ENCODE measurements at places on chromosomes 7 and 10.

- DNase-seq = no peak
Measured at GRCh38 chr7:151226560-151226874, 488 bp downstream of the ABCF2 start.

GRCh38 chr7:47180516-47180826 lies 401.4 kb downstream of the TNS3 start:
- DNase-seq = no peak

DNA sequence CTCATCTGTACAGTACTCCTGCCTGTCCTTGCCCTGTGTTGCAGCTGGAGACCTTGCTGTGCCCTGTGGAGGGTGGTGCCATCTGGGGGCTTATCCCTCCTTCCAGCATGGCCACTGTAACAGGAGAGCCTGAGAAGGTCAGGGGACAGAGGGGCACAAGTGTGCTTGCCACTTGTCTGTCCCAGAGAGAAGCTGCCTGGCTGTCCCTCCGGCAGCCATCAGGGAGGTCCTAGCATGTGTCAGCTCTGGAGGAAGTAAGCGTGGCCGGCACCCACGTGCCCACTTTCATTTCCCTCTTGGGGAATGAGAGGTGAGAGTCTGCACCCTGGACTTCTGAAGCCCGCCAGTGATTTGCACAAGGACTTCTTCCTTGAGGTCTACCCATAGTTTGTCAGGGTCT lies 97.0 kb upstream of the PPIF start:
- DNase-seq = no peak

DNA sequence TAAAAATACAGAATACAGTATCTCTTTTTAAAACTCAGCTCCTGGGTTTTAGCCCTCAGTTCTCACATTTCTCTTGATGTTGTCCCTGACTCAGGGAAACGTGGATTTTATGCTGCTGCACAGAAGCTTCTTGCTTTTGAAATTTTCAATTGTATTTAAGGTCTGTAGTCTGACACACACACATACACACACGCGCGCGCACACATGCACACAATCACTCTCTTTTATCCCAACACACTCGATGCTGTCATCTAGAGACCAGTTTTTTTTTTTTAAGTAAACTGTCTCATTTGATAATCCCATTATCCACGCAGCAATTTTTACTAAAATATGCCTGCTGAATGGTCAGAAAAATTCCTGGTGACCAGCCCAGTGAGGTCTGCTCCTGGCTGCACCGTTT lies 108.6 kb downstream of the KMT2E start:
- DNase-seq = no peak

- DNase-seq = peak; percentile 49
Measured at GRCh38 chr7:93055543-93056107, 62.2 kb downstream of the SAMD9 start.

- no peak for DNase-seq
Measured at GRCh38 chr7:117550625-117551024, 70.8 kb downstream of the CFTR start.

DNA sequence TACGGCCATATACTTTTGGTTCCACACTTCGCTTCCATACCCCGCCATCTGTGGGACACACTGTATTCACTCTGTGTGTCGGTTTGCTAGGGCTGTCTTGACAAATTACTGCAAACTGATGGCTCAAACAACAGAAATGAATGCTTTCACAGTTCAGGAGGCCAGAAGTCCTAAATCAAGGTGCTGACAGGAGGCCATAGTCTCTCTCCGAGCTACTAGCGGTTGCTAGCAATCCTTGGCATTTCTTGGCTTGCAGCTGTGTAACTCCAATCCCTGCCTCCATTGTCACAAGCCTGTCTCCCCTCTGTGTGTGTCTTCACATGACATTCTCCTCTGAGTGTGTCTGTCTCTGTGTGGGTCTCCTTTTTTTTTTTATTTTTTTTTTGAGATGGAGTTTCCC lies 28.9 kb upstream of the BMPR1A start:
- DNase-seq = no peak

- no peak for DNase-seq
Measured at GRCh38 chr10:100825325-100825875, 80.0 kb downstream of the PAX2 start.

DNA sequence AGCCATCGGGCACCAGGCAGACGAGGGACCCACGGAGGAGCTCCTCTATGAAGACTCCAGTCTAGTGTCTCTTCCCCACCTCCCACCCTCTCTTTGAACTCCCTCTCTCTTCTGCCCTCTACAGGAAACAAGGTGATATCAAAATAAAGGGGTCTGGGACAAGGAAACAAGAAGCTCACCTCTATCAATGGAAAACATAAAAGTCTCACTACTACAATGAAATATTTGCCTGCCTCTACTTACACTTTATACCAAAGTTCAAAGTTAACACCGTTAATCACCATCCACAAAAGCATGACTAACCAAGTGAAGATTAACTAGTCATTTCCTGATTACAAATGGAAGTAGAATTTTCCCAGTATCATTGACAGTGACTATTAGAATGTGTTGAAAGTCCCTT lies 82.2 kb downstream of the PARD3 start:
- DNase-seq = peak; percentile 46

Measured in RWPE1 (cell line).